ENCODE measurements at places on chromosomes 1 and 21. TPM values are rescaled to one million over a fixed set of nuclear protein-coding genes. Genes with fewer than 3 reads are reported as not detected.

CFHR1 gene
- 0.60 TPM for total RNA-seq

FCRL1 gene
- total RNA-seq: 1.2 TPM

TNNT2 gene
- total RNA-seq: 3.9 TPM

TMCO1 gene
- 60.6 TPM for total RNA-seq

SMIM11 gene
- 2.6 TPM for total RNA-seq

KCNK1 gene
- total RNA-seq: 21.9 TPM

MXRA8 gene
- 2.0 TPM for total RNA-seq

AMY1A gene
- total RNA-seq: not detected

CASQ2 gene
- total RNA-seq: 0.92 TPM

POLR3GL gene
- 6.1 TPM for total RNA-seq

TNFRSF25 gene
- total RNA-seq: 13.1 TPM

DR1 gene
- total RNA-seq: 42.9 TPM

IQCC gene
- total RNA-seq: 1.3 TPM

RGS2 gene
- 10.8 TPM for total RNA-seq

WASF2 gene
- 169 TPM for total RNA-seq

SDC3 gene
- total RNA-seq: 3.3 TPM

C4BPA gene
- 0.24 TPM for total RNA-seq

GOLT1A gene
- total RNA-seq: not detected

VWA5B1 gene
- not detected for total RNA-seq

RPTN gene
- 0.08 TPM for total RNA-seq

MEX3A gene
- 1.7 TPM for total RNA-seq

SPRR2E gene
- 1,779 TPM for total RNA-seq

NUCKS1 gene
- total RNA-seq: 99.3 TPM

MTMR11 gene
- 5.8 TPM for total RNA-seq

CELA3A gene
- not detected for total RNA-seq

OLIG1 gene
- total RNA-seq: not detected

GLRX2 gene
- total RNA-seq: 15.7 TPM
